ENCODE measurements at places on chromosomes 2 and 18.
A peak's percentile ranks its signal among the peaks of the same experiment; 100 is the strongest.

- no peak for DNase-seq
Measured at GRCh38 chr2:45024600-45025291, 15.5 kb upstream of the SIX2 start.

DNA sequence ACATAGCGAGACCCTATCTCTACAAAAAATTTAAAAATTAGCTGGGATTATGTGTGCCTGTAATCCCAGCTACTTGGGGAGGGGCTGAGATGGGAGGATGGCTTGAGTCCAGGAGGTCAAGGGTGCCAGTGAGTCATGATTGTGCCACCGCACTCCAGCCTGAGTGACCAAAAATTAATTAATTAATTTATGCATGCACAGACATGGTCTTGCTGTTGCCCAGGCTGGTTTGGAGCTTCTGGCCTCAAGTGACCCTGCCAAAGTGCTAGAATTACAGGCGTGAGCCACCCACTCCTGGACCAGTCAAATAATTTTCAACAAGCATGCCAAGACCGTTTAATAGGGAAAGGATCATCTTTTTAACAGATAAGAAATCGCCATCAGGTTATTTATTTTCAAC lies 57.7 kb upstream of the TFCP2L1 start:
- DNase-seq = no peak

- no peak for DNase-seq
Measured at GRCh38 chr18:35335866-35336265, 8.4 kb downstream of the ZNF24 start.

- peak; percentile 80 for DNase-seq
Measured at GRCh38 chr2:111121828-111122630, 1.3 kb downstream of the BCL2L11 start.

DNA sequence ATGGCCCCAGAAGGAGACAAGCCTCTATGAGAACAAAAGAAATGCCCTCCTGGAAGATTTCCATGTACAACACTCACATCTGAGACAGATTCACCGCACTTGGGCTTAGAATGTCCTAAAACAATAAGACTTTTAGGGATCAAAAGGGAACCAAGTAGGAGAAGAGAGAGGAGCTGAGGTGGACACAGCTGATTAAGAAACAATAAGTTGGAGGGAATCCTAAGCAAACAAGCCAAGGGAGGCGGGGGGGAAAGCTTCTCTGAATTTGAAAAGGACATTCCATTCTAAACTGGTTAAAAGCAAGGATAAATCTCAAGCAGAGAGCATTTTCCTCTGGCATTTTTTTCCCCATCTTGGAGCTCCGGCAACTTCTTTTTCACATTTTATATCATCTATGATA lies 9.9 kb downstream of the ACVR1 start:
- no peak for DNase-seq

DNA sequence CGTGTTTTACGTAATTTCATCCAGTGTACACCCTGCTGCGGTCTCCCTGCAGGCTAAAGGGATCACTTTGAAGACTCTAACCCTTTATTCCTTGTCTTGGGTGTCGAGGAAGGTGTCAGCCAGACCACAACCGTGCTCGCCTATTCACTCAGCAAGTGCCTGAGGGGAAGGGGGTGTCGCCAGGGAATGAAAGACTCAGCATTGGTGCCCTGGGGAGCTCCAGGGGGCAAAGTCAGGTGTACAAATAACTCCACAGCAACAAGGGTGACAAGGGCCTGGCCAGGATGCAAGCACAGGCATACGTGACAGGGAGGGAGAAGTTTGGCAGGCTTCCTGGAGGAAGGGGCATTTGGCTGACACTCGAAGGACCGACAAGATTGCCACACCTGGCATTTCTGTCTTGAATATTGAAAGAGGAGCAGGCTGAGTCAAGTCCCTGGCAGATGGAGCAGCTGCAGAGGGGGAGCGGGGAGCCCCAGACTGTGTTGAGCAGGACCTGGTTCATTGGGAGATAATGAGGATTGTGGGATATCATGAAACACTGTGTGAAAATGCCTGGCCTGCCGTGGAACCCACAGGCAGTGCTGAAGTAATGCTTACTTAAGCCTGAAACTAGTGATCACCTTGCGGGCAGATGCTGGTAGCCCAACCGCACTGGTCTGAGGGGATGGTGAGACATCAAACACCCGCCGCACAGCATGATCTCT lies 93.9 kb downstream of the RHOB start:
- DNase-seq = no peak

DNA sequence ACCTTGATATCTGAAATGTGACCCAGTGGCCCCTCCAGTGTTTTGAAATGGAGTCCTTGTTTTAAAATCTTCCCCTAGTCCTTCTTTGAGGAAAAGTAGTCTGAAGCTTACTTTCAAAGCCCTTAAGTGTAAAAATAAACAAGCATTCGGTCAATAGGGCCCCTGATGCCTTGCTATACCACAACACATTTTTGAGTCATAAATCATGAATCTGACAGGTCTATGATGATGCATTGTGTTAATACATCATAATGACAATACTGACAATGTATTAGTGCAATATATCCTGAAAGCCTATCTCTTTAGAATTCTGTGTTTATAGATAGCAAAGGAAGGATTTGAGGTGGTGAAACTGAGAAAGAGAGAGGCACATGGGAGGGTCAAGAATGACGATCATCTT lies 464.2 kb downstream of the MEIS1 start:
- DNase-seq = no peak

GRCh38 chr2:203973676-203974075 lies 37.1 kb downstream of the ICOS start:
- no peak for DNase-seq

DNA sequence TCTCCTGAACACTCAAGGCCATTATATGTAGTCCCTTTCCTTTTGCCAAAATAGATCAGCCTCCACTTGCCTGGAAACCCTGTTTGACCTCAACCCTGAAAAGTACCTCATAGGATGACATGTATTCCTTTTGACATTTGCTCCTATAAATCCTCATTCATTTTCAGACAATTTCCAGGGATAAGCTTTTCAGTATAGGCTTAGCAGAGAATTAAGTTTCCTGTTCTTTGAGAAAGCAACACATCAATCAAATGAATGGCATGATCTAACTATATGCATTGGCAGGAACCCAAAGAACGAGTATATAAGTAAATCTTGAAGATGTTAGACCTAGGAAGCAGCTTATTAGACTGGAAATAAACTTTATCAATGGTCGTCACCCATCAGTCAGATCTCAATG lies 483.0 kb downstream of the CCDC85A start:
- no peak for DNase-seq

DNA sequence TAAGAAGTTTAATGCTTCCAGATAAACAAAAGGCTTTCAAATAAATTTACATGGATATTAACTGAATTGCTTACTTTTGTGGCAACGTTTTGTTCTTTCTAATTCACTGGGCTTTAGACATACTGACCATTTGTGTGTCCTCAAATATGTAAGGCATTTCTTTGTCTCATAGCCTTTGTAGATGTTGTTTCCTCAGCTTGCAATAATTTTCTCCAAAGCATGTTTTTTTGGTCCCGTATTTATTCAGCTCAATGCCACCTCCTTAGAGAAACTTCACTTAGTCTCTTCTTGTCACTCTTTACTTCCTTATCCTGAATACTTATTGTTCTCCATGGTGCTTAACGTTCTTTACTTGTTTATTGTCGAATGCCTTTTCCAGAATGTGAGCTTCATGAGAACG lies 98.5 kb downstream of the NUP35 start:
- no peak for DNase-seq

DNA sequence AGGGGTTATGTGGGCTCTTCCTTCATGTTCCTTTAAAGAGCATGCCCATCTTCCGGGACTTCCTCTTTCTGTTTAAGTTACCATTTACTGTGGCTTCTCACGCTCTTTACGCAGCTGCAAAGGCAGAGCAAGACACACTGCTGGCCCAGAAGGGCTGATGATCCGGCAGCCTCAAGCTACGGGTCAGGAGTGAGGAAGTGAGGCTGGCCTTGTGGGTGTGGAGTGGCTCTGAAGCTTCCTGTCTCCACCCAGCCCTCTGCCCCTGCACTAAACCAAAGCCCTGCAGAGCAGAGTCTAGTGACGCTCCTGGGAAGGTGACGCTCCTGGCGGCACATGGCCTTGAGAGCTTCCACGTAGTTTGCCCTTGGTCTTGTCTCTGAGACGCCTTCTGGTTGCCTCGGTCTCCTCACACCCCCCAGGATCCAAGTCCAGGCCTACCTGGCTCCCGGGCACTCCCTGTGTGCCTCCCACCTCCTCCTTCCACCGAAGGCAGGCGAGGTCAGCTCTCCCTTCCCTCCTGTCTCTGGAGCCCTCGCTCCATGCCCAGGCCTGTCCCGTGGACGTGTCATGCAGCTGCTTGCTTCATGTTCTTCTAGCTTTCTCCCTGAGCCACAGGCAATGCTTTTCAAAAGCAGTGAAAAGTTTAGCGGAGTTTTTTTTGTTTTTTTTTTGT lies 50.3 kb downstream of the ARL4C start:
- peak; percentile 92 for DNase-seq

DNA sequence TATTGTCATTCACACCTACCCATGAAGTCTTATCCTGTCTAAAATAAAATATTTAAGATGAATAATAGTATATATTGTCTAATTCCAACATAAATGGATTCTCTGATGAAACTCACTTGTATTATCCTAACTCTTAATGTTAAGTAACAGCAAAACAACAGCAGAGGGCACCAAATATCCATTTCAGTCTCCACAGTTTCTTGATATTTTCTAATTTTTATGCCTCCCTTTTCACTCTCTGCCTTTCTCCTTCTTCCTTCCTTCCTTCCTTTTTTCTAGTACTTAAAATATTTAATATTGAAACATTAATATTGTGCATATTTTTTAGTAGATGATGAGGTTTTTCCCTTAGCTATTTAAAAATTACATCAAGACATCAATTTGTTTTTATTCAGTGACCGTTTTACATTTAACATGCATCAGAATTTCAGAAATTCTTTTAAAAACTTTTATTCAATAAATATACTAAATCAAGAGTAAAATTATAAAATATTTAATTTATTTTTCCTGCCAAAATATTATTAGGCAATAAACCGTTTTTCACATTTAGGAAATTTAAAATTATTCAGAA lies 97.6 kb downstream of the WDR7 start:
- peak; percentile 26 for DNase-seq

GRCh38 chr18:10391506-10391905 lies 62.9 kb upstream of the APCDD1 start:
- DNase-seq = no peak

- DNase-seq = no peak
Measured at GRCh38 chr2:98880266-98881152, 55.5 kb downstream of the CRACDL start.

DNA sequence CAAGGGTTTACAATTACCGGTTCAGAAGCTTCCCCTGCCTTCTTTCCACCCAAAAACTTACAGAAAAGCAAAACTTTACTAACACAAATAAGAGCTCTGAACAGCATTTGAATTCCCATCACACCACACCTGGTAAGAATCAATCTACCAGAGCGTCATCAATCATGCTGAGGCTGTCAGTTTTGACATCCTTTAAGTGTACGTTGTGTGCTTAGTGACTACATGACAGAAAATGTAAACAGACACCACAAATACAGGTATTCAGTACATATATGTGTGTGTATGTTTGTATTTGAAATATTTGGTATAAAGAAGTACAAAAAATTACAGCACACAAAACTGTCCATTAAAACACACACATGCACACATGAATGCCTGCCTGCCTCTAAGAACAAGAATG lies 523.5 kb downstream of the TMEM182 start:
- DNase-seq = no peak

GRCh38 chr18:36307513-36307912 lies 10.0 kb downstream of the FHOD3 start:
- DNase-seq = no peak

GRCh38 chr2:54560146-54560881 lies 104.2 kb downstream of the SPTBN1 start:
- DNase-seq = peak; percentile 76

DNA sequence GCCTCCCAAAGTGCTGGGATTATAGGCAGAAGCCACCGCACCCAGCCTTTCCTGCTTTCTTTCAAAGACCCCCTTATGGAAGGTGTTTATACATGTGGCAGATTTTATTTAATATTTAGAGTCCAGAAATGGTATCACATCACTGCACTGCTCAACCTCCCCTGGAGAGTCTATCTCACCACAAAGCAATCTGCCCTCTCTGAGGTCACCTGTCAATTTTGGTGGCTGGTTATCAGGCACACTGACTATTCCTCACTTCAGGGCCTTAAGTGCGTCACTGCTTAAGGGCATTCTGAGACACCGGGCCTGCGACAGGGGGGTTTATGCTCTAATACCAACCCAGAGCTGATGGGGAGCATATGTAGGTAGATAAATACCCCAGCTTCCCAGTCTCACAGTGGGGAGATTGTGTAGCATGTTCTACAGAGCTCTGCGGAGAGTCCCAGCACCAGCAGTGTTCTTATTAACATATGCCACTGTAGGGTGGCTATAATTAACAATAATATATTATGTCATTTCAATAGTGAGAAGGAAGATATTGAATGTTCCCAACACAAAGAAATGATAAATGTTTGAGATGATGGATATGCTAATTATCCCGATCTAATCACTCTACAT lies 42.7 kb upstream of the ZDBF2 start:
- DNase-seq = no peak

GRCh38 chr2:141641462-141641861 lies 489.4 kb downstream of the LRP1B start:
- DNase-seq = no peak

GRCh38 chr2:105567996-105568494 lies 169.2 kb upstream of the FHL2 start:
- DNase-seq = no peak

DNA sequence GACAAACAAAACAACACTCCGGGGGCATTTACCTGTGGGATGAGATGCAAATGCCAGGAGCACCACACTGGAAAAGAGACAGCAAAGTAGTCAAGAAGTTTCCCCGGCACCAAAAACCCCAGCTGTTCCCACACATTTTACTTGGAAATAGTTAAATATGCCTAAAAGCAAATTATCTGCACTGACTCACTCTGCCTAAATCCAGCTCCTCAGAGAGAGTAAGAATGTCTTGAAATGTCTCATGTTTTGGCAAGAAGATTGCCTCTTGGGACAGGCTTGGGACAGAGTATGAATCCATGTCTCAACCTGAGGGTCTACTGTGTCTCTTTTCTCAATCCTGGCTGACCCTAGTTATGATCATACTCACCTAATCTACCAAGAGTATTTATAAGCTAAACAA lies 87.5 kb upstream of the RIOK3 start:
- DNase-seq = no peak

- DNase-seq = no peak
Measured at GRCh38 chr18:55439056-55439455, 148.9 kb downstream of the TCF4 start.

GRCh38 chr18:12287131-12287681 lies 20.8 kb upstream of the TUBB6 start:
- DNase-seq = no peak
